ENCODE measurements at places on chromosomes 5 and 9.

GRCh38 chr5:164801910-164802309 is 1296.5 kb downstream of the MAT2B start:
- DNase-seq = no peak

DNA sequence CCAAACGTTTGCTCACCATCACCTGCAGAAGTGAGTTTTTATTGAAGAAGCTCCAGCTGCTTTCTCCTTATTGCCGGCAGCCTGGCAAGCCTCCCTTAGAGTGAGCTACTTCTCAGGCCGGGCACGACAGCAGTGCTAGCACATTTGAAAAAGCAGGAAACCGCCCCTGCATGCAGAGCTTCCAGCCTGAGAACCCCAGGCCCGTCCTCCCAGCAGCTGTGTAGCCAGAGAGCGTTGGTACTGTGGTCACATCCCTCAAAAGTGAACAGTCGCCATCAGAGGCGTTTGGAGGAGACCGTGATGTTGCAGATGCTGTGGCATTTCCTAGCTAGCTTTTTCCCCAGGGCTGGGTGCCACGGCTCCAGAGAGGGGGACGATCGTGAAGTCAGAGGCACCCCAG is 23.5 kb downstream of the SLC25A25 start:
- no peak for DNase-seq

DNA sequence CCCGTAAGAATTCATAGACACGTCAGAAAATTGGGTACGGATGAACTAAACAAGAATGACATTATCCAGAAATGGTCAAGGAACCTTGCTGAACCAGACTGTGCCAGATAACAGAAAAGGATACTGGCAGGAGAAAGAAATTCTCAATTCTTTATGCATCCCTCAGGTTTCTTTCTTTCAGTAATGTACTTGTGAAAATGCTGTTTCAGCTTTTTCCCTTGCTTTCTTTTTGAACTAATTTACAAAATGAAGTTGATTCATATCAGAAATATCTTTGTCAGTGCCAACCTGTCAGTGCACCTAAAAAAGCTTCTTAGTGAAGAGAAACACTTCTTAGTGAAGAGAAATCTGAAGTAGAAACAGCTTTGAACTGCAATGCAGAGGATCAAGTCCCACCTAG is 643.6 kb upstream of the RORB start:
- no peak for DNase-seq

DNA sequence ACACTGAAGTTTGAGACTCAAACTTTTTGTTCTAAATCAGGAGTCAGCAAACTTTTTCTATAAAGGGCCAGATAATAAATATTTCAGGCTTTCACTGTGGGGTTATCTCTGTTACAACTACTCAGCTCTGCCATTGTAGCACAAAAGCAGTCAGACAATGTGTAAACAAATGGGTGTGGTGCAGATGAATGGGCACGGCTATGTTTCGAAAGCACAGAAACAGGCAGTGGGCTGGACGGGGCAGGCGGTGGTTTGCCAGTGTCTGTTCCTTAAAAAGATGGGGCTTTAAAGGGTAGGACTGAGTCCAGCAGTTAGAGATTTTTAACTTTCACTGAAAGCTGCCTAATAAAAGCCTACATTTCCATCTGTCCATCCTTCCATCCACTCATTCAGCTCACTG is 48.9 kb downstream of the PFDN1 start:
- no peak for DNase-seq

- no peak for DNase-seq
These were observed 183.3 kb downstream of the SEMA5A start for GRCh38 chr5:9362600-9362999.

DNA sequence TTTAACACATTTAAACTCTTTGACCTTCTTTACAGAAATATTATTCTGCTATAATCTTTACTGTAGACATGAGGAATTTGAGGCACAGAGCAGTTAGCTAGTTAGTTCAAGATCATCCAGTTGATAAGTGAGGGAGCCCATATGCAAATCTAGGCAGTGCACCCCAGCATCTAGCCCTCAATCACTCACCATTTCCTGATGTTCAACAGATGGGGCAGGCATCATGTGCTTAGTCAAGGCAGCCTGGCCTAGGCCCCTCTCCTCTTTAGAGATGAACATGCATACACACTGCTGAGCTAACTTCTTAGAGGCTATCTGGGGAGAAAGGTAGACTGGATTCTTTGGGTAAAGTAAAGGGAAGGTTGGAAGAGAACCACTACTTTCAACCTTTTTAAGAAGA is 206.8 kb upstream of the SLC24A2 start:
- DNase-seq = no peak

GRCh38 chr5:177445052-177445916 is 1.3 kb upstream of the PRR7 start:
- no peak for DNase-seq

DNA sequence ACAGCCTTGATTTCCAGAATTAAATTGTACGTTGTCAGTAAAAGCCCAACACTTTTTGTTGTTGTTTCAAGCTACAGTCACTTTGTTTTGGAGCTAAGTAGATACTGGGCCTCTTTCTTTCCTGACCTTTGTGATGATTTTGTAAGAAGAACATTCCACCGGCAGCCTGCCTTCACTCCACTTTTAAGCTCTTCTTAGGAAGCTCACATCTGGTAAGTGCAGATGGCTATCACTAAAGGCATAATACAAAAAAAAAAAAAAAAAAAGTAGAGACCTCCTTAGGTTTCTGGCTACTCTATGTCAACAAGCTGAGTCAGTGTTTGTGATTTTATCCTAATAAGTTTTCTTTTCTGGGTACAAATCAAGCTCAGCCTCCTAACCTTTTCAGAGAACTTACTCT is 1922.1 kb upstream of the WWC1 start:
- DNase-seq = no peak

GRCh38 chr9:27367921-27368315 is 71.0 kb upstream of the EQTN start:
- no peak for DNase-seq

DNA sequence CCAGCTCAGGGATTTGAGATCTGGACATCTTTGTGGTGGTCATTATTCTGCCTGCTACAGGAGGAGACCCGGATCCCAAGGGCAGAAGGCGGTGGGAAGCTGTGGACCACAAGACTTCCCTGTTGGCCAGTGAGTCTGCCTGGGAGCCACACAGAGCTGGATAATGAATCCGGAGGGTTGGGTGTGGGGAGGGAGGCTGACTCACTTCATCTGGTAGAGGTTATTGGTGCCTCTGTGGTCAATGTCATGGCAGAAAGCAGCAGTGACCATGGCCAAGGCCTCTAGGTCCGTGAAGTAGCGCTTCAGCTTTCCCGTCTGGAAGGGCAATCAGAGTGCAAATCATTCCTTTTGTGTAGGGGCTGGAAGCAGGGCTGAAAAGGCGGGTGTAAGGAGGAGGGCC is 58.5 kb downstream of the PDE6A start:
- peak; percentile 6 for DNase-seq

DNA sequence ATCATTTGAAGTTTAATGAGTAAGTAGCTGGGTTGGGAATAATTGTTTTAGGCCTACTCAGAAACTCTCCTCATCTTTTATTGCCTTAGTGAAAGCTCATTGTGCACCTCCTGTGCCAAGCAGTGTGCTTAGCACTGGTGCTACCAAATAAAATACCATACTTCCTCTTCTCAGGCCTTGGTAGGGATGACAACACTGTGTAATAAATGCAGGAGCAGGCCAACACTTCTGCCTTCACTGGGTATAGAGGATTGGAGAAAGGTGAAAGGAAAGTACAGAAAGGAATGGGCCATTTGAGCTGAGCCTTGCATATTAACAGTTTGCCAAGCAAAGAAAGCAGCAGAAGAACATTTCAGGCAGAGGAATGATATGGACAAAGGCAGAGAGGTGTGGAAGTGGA is 285.7 kb downstream of the NR3C1 start:
- DNase-seq = no peak

GRCh38 chr5:5665225-5666075 is 243.0 kb downstream of the ICE1 start:
- peak; percentile 80 for DNase-seq

- no peak for DNase-seq
These were observed 233.2 kb upstream of the PRDM9 start for GRCh38 chr5:23274171-23274570.

- DNase-seq = no peak
These were observed 32.1 kb downstream of the MARCHF3 start for GRCh38 chr5:126998201-126998631.

GRCh38 chr5:102589661-102590060 is 90.9 kb upstream of the SLCO6A1 start:
- no peak for DNase-seq

DNA sequence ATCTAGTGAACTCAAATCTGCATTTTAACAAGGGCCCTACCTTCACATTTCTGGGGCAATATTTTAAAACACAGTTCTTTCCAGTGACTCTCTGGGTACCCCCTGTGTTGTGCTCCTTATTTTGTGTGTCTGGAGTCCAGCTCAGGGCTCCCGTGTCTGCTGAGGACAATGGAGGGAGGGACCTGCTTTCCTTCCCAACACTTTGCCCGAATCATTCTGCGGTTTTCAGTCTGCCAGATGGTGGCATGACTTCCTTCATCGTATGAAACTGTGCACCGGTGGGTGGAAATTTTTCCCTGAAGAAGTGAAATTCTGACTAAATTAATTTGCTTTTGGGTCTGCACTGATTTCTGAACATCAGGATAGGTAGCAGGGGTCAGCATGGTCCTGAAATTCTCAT is 153.6 kb upstream of the CD180 start:
- no peak for DNase-seq

DNA sequence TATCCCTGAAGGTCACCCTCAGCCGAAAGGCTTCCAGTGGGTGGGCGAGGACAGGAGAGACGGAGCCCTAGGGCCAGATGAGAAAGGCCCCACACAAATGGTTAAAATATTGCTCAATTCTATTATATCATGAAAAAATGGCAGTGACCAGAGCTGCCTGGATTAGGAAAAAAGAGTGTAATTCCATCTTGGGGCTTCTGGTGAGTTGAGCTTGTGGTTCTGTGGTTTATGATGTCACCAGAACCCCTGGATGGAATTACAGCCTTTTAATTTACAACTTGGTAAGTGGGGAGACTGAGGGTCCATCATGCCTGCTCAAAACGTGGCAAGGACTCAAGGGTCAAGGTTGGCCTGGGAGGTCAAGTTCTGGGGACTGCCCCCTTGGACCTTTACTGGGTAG is 55.5 kb upstream of the STC2 start:
- DNase-seq = no peak

- DNase-seq = no peak
These were observed 28.1 kb upstream of the UGCG start for GRCh38 chr9:111868475-111868874.

DNA sequence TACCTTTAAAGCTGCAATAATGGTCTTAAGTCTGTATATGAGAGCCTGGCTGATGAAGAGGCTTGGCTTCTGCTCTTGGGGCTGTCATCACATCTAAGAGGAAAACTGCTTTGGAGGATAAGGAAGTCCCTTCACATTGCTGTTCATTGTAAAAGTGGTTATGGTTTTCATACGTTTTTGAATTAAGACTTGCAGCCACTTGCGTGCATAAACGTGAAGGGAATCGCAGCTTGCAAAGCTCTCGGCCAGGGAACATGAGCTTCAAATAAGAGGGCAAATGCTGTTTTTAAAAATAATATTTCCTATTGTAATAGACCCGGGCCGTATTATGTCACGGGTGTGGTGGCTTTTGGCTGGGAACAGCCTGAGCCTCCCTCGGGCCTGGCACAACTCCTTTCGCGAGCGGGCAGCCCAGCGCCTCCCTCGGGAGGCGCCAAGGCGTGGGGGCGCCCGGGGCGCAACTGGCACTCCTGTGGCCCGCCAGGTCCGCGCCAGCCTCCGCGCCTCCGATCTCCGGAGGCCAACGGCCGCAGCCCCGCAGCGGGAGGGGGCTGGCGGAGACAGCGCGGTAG is 538 bp upstream of the ARHGEF28 start:
- no peak for DNase-seq

DNA sequence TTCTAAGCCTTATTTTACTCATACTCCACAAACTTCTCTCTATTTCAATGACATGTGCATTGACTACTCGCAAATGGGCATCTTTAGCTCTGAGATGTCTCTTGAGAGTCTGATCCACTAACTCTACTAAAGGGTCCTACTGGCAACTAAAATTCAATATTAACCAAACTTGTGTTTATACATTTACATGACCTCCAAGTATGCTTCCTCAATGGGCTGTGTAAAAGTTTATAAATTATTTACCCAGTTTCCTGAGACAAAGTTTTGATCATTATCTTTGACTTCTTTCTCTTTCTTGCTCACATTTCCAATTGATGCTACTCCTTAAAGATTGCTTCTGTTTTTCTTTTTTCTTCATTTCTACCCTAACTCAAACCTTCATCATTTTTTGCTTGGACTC is 510.1 kb upstream of the DAB2 start:
- DNase-seq = no peak

DNA sequence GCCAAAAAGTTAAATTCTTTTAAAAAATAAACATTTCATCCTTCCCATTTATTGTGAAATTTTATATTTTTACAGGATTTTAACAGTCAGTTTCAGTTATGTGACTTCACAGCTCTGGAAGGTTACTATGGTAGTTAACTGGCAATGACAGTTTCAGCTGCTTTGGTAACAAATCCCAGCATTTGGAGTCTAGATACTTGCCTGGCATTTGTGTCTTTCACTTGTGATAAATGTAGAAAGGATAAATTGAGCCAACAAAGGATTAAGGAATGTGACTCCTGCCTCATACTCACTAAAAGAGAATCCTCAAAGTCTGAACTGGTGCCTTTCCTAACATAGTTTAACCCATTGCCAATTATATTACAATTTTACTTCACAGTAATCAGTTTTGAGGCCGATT is 315.5 kb downstream of the FER start:
- no peak for DNase-seq

DNA sequence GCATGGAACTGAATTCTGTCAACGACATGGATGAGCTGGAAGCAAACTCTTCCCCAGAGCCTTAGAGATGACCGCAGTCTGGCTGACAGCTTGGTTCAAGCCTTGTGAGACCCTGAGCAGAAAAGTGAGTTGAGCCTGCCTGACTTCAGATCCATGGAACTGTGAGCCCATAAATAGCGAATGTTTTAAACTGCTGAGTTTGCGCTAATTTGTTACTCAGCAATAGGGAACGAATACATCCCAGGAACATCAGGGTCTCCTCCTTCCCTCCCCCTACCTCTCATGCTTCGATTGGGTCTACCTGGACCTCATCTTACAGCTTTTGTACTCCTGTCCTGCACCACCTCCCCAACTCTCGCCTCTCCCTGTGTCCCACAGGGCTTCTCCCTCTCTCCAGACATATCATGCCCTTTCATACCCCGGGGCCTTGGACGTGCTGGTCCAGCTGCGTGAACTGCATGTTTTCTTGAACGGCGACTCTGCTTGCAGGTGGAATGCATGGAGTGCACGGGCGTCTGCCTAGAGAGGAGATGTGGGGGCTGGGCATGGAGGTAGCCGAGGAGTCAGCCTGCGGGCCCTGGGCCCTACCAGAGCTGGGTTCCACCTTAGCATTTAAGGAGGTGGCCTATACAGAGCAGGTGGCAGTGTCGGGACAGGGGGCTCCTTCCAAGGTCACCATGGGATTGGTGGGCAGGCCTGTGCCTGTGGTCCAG is 7.9 kb downstream of the GADD45G start:
- no peak for DNase-seq
